ENCODE measurements at places on chromosomes 6 and 20.

DNA sequence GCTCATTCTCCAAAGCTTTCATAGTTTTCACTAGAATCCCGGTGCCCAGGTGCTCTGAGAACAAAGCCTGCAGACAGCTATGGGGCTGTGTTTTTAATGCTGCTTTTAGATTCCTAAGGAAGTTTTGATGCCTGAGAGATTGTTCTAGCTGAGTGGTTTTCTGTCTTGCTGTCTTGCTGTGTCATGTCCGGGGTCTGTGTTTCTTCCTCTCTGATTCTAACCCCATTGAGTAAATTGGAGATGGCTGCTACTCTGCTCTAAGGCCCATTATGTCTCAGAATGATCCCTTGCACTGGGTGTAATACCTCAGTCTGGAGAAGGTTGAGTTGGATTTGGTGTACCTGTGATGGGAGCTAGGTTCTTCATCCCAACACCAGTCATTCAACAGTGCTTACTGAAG lies 63.4 kb downstream of the ARID1B start:
- no peak for DNase-seq

DNA sequence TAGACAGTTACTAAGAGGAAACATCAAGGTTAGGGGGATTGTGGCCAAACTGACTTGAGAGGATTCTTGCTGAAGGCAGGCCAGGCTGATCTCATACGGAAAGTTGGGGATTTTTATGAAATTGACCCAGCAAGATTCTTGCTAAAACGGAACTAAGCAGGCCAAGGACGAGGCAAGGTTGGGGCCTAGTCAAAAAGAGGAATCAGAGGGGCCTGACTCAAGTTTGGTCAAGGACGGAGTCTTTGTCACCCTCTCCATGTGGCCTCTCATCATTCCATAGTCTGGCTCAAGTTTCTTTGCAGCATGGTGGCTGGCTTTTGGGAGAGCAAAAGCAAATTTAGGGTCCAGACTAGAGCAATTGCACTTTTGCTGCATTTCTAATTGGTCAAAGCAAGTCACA lies 7.9 kb upstream of the HECA start:
- no peak for DNase-seq

DNA sequence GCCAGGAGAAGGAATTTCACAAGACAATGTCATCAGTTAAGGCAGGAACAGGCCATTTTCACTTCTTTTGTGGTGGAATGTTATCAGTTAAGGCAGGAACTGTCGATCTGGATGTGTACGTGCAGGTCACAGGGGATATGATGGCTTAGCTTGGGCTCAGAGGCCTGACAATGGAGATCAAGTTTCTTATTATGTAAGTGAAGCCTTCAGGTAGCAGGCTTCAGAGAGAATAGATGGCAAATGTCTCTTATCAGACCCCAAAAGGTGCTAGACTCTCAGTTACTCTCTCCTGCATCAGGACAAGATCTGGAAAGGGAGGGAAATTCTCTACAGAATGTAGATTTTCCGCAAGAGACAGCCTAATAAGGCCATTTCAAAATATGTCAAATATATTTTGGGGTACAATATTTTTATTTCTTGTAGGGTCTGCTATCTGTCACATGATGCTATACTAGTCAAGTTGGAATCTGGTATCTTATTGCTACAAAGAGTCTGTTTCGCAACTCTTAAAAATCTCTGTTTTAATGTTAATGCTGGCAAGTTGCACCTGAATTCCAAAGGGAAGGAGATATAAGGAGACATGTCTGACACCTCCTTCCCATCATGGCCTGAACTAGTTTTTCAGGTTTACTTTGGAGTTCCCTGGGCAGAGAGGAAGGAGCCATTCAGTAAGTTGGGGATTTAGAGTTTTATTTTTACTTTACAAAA lies 48.8 kb downstream of the TRDN start:
- no peak for DNase-seq

GRCh38 chr20:50029697-50030461 lies 47.1 kb downstream of the SNAI1 start:
- peak; percentile 82 for DNase-seq

- no peak for DNase-seq
These were observed 100.0 kb upstream of the CITED2 start for GRCh38 chr6:139474145-139475108.

- no peak for DNase-seq
These were observed 120.5 kb downstream of the MAP3K7 start for GRCh38 chr6:90466154-90466940.

- DNase-seq: no peak
These were observed 43.5 kb downstream of the LAMA4 start for GRCh38 chr6:112210852-112211251.

DNA sequence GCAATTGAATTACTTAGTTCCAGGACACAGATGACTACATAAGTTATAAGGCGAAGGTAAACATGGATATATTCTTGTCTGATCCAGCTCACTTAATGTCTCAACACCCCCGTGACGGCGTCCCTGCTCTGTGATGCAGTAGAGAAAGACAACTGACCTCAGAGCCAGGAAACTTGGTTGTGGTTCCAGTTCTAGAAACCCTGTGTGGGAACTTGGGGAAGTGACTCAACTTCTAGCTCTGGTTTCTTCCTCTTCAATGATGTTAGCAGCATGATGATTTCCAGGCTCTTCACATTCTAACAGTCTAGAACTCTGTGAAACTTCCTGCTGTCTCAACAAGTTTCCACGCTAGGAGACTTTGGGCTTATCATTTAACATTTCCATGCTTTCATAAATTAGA lies 18.4 kb downstream of the LAMA4 start:
- DNase-seq: peak; percentile 51

DNA sequence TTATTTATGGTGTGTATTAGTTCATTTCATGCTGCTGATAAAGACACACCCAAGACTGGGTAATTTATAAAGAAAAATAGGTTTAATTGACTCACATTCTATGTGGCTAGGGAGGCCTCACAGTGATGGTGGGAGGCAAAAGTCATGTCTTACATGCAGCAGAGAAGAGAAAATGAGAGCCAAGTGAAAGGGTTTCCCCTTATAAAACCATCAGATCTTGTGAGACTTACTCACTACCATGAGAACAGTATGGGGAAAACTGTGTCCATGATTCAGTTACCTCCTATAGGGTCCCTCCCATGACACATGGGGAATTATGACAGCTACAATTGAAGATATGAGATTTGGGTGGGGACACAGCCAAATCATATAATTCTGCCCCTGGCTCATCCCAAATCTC lies 150.0 kb upstream of the AHI1 start:
- DNase-seq: no peak

DNA sequence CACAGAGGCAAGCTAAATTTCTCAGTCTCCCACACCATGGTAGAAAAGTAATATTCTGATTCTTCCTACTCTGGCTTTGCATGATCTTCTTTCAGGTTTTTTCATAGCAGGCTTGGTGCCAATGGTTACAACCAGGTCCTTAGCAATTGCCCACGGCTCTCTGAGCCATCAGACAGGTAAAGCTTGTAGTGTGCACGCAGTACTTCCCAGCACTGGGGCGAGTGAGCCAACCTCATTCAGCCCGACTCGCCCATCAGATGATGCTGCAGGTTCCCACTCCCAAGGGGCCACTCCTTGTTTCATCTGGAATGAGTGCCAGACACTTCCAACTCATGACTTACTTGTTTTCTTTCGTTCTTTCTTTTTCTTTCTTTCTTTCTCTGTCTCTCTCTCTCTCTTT lies 78.3 kb downstream of the PERP start:
- no peak for DNase-seq

GRCh38 chr6:20334962-20335361 lies 66.7 kb upstream of the E2F3 start:
- DNase-seq: no peak

DNA sequence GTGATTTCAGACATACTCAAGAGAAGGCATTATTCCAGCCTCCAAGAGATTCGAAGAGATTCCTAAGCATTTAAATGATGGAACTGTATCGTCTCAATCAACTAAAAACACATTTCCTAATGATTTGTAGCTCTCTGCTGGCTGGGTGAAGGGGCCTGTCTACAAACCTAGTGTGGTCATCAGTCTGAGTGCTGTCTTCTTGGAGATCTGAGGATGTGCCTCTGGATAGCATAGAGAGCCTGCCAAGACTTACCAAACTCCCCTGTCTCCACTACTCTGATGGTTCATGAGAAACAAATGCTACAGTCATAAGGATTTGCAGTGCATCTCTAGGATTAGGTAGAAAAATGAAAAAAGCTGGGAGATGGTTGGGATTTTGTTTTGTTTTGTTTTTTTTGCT lies 176.9 kb upstream of the CITED2 start:
- DNase-seq: no peak

DNA sequence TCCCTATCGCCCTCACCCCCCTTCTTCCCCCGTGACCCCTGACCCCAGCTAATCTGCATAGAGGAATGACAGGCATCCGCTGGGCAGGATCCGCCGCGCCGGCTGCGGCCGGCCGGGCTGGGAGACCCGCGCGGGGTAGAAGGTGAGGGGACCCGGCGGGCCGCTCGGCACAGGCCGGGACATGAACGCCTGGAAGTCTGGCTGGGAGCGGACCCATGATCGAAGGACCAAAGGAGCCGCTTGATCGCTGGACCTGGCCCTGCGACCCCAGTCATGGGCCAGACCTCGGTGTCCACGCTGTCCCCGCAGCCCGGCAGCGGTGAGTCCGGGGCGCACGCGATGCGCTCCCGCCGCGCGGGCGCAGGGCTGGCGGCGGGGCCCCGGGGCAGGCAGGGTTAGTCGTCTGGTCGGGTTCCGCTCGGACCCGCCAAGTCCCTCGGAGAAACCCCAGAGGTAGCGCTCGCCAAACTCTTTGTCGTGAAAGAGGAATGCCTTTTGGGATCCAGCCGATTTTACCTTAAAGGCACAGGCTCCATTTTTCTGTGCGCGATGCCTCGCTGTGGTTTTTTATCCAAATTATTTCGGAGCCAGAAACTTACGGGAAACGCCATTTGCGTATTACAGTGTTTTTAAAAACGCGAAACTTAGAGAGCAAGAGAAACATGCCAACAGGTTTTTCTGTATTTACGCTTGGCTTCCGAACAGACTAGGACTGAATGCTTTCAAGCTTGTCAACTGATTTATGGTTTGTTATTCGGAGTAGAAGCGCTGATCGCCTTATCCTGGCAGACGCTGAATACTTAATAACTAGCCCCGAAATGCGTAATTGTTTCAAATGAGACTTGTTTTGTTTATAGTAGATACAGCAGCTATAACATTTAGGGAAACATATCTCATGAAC lies at the start of gene PHACTR2:
PHACTR2 (plus strand) TSS at position 75 of the 901 bp plus-strand sequence; CDS start at position 274, 199 bp downstream.
- peak; percentile 89 for DNase-seq

DNA sequence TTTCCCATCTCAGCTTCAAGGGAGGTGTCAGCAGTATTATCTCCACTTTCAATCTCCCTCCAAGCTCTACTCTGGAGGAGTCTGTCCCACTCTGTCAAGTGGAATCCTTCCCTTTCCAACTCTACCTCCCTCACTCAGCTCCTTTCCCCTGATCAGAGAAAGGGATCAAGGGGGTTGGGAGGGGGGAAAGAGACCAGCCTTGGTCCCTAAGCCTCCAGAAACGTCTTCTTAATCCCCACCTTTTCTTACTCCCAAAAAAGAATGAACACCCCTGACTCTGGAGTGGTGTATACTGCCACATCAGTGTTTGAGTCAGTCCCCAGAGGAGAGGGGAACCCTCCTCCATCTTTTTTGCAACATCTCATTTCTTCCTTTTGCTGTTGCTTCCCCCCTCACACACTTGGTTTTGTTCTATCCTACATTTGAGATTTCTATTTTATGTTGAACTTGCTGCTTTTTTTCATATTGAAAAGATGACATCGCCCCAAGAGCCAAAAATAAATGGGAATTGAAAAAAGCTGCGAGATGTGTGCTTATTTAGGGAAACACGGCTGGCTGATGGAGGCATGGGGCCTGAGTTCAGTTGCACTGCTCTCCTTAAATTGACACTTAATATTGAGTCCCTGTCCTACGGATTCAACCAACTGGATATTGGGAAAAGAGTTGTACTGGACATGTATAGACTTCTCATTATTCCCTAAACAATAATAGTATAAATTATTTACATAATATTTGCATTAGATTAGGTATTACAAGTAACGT lies 4.9 kb downstream of the TUBB start:
- DNase-seq: no peak

DNA sequence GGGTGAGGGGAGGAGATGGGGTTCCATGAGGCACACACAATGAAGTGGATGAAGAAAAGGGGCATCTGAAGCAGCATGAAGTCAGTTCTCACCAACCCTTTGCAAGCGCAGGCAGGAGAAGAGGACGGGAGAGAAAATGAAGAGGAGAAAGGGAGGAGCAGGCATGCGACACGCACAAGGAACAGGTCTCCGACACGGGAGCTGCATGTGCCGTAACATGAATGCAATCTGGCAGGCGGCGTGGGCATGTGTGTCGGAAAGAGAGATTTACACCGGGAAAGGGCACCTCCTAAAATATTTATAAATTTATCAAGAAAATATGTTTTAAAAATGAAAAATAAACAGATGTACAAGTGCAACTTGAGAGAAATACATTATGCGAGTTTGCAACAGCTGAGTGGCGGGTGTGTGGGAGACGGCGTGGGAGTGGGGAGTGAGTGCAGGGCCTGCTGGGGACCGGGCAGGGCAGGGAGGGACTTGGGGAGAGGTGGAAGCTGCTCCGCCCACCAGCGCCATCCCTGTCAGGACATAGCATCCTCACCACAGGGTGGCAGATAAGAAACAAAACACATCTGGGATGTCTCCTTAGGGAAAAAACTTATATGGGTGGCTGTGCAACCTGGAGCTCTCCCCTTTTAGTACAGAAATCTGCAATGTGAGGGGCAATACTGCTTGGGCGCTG lies 40.6 kb downstream of the GJA10 start:
- no peak for DNase-seq

DNA sequence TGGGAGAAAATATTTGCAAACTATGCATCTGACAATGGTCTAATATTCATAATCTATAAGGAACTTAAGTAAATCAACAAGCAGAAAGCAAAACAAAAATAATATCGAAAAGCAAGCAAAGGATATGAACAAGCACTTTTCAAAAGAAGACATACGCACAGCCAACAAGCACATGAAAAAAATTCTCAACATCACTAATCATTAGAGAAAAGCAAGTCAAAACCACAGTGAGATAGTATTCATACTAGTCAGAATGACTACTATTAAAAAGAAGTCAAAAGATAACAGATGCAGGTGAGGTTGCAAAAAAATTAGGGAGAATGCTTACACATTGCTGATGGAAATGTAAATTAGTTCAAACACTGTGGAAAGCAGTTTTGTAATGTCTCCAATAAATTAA lies 410.2 kb downstream of the MMUT start:
- no peak for DNase-seq

GRCh38 chr20:41861772-41862422 lies 243.7 kb upstream of the CHD6 start:
- DNase-seq: no peak

DNA sequence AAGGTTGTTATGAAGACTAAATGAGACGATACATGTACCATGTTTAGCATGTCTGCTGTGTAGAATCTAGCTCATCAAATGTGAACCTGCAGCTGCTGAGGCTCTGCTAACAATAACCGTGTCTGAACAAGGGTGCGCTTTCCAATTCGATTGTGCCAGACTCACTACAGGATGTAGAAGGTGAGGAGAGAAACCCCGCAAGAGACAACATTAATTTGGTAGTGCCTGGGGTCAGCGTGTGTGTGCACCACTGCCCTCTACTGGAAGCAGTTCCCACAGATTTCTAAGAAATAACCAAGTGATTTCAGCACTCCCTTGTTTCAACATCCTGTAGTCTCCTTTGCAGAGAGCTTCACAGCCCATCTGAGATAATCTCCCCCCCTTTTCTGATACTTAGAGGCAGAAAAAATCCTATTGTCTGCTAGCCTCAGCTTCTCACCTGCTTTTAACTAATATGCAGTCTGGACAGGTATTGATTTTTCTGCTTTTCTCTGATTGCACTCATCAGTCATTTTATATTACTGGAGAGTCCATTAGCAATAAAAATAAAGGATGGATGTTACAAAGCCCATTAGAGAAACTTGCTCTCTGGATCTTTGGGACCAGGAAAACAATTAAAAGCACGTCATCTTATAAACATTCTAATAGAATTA lies 96.7 kb upstream of the BACH2 start:
- no peak for DNase-seq
